ENCODE measurements at places on chromosomes 16 and 17.

GRCh38 chr17:58757162-58757613, 1.5 kb downstream of the PPM1E start:
- no peak for DNase-seq

DNA sequence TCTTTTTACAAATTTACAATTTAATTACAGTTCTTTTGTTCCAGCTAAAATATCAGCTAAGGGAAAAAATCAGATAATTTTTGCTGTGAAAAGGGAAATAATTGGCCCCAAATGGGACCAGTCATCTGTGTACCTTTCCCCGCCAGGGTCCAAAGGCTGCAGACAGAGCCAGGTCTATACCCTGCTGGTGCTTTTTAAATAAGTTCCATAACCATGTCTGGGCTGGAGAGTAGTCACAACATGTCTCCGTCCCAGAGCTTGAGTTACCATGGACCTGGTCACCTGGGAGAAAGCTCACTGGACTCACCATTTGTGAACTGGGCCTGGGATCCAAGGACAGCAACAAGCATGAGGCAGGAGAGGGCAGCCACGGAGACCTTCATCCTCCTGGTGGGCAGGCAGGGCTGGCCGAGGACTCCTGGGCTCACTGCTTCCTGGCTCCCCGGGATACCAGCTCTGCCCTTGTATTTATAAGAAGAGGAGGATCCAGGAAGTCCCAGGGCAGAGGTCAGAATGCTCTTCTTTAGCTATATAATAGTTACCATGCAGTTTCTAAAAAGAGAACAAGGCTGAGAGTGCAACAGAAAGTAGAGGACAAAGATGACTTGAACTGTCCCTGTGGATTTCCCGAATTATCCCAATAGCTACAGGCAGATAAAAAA, at the start of gene CCL15:
TSS of gene CCL15 (minus strand) at position 444 of the 662 bp plus-strand sequence. CDS start at position 383, 61 bp downstream.
- DNase-seq, result no peak

GRCh38 chr16:51374346-51374745, 223.3 kb upstream of the SALL1 start:
- DNase-seq, result no peak

GRCh38 chr17:1882836-1883235, 53.0 kb downstream of the RPA1 start:
- no peak for DNase-seq

- DNase-seq, result no peak
Observed at GRCh38 chr17:82179946-82180475, 32.6 kb downstream of the CCDC57 start.

GRCh38 chr17:32123782-32124181, 18.5 kb upstream of the RHOT1 start:
- no peak for DNase-seq

DNA sequence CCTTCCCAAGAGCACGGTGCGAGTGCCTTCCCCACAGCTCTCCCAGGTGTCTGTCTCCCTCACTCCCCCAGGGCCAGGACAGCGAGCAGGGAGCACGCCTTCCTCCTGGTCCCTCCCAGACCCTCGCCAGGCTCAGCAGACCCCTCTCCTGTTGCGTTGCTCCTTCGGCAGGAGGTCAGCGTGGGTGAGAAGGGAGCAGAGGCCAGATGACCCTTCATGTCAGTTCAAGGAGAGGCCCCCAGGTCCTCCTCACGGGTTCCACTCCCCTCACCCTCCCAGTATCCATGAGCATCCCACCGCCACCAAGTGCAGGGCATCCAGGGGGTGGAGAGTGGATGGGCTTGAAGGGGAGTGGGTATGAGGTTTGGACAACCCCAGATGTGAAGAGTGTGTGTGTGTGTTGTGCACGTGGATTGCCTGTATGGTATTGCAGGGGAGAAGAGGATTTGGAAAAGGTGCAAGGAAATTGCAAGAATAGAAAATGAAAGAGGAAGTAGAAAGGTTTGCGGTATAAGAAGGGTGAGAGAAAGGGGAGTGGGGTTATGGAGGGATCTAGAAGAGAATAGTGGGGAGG, 17.7 kb downstream of the SGCA start:
- DNase-seq, result no peak

- DNase-seq, result no peak
Observed at GRCh38 chr16:4826980-4827379, 20.1 kb downstream of the GLYR1 start.

DNA sequence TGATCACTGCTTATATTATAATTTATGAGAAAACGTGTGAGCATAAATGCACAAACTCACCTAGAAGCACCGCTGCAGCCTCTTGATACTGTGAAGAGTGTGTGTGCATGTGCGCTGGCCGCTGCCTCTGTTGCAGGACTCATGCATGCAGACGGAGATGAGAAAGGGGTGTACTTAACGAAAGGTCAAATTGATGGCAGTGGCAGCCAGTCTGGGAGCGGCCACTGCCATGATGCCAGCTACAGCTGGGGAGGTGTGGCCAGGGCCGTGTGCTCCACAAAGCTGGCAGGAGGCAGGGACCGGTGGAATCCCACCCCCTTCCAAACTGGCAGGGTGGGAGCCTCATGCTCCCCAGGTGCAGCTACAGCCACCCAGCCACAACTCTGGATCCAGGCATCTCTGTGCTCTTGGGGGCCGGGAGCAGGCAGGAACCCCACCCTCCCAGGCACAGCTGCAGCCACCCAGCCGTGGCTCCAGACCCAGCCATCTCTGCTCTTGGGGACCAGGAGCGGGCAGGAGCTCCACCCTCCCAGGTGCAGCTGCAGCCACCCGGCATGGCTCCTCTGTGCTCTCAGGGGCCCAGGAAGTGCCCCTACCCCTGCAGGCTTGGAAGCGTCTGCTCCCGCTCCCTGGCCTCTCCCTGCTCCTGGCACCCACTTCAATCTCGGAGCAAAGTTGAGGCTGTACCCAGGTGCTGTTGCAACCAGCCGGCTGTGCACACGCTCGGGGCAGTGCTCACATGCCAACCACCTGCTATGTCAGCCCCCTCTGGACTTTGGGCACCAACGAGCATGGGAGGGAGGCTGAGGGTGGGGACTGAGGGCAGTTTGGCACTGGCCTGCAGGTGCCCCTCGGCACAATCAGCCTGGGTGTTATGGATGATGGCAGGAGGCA, 77.5 kb upstream of the CHMP6 start:
- DNase-seq, result no peak

DNA sequence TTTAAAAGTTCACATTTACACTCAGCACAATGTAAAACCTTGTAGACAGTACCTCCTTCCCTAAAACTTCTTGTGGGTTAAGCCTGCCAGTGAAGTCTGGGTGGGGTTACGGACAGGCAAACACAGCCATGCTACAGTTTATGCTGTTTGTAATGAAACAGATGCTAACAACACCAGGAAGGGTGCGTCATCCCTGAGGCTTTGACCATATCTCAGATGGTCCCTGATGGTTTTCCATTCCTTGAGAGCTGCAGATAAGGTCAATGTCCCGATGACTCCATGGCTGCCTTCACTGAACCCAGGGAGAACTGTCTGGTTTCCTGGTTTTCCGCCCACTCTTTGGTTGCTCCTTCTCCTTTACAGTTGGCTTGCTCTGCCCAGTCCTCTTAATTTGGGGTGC, 29.1 kb downstream of the GAS7 start:
- DNase-seq, result no peak

GRCh38 chr17:13135506-13135905, 117.7 kb upstream of the ELAC2 start:
- DNase-seq, result no peak

DNA sequence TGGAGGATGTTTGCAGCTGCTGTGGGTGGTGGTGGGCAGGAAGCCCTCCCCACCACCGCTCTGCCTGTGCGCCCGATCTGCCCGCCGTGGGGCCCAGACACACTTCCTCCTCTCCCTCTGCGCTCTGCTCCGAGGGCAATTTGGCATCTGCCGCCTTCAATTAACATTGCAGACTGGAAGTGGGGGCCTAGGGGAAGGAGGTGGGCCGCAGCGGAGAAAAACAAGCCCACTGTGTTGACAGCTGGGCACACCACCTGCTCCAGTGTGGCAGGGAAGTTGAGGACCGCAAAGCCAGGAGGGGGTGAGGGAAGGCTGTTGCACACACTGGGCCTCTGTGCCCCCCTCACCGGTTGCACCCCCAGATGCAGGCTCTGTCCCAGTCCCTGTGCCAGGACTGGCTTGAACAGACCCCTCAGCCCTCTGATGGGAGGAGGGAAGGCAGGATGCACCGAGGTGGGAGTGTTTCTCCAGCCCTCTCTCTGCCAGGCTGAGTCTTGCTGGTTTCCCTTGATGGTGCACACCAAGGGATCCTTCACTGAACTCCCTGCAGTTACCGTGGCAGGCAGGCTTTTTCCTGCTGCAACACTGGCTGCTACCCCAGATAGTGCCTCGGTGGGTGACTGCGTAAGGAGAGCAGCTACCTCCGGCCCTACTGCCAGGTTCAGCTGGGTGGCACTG, 72.8 kb upstream of the MED9 start:
- DNase-seq, result no peak

GRCh38 chr17:4433515-4434031, at the start of gene SPNS3:
Gene SPNS3, plus strand, starts transcription at chr17:4433940. Its CDS starts 28 bp downstream, at chr17:4433968.
- no peak for DNase-seq

DNA sequence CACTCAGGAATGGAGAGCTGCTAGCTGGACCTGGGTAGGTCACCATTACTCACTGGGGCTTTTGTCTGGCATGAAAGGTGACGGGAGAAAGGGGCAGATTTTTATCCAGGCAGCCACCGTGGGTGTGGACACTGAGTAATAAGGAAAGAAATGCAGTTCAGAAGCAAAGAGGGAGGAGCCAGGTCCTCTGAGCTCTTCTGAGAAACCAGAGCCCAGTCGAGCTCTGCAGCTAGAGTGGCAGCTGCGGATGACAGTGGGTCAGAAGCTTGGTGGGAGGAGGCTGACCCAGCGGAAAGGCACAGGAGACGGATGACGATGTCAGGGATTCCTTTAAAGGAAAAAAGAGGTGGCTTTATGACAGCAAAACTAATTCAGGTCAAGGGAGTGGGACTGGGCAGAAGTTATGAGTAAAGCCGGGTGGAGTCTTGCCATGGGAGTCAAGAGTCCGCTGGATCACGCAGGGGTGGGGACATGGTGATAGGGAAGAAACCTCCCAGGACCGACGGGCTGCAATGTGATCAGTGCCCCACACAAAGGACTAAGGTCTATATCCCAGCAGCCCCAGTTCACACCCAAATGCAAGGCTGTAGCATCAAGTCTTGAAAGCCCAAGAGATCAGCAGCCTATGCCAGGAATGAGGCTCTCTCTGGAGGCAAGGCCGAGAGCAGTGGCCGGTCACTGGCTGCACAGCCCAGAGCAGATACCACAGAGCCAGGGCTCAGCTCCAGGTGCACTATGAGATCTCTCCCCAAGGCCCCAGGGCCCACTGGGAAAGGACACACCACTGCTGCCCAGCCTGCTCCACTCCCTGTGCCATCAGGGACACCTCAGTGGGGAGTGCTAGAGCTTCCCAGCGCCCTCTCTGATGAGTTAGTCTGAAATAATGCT, 6.3 kb upstream of the MNT start:
- no peak for DNase-seq

DNA sequence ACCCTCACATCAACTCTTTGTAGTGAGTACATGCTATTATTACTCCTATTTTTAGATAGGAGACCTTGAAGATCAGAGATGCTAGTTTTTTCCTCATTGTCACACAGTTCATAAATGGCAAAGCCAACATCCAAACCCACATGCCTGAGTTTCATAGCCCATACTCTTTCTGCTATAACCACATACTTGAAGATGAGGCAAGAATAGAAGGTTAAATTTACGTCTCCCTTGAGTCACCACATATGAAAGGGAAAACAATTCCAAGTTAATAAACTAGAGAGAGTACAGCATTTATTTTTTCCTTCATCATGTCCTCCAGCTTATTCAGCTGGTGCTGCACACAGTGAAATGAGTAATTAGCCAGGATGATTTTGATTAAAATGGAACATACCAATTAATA, 23.7 kb downstream of the NUDT7 start:
- no peak for DNase-seq

- DNase-seq, result no peak
Observed at GRCh38 chr16:81956213-81956948, 54.9 kb downstream of the SDR42E1 start.

DNA sequence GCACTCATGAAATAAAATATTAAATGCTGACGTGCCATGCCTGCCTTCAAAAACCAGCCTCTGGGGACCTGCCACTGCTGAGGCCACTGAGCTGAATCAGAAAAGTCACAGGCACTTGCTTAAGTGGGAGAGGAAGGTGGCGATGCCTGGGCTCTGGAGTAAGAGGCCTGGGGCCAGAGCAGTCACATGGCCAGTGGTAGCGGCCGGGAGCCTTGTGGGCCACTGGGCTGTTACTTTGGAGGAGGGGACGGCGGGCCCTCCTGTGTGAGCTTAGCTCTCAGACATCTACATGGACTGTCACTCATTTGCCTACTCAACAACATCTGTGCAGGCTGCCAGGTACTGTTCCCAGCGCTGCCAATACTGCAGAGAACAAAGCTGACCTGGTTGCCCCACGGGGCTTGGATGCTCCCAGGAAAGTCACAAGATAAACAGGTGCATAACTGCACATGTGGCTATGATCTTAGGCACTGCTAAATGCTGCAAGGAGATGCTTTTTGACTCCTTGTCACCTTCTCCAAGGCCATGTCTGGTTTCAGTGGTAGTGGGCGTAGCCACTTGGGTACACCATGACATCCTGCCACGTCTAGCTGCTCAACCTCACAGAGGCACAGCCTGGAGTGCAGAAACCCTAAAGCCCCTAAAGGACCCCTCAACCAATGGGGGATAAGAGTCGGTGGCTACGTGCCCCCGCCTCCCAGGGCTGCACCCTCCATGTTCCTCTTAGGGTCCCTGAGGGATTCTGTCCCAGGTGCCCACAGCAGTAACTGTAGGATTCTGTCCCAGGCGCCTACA, 11.6 kb downstream of the COTL1 start:
- DNase-seq, result no peak

Measured in NCI-H187 (cell line).